ENCODE measurements at places on chromosomes 5 and 9.
A peak's percentile ranks its signal among the peaks of the same experiment; 100 is the strongest.

DNA sequence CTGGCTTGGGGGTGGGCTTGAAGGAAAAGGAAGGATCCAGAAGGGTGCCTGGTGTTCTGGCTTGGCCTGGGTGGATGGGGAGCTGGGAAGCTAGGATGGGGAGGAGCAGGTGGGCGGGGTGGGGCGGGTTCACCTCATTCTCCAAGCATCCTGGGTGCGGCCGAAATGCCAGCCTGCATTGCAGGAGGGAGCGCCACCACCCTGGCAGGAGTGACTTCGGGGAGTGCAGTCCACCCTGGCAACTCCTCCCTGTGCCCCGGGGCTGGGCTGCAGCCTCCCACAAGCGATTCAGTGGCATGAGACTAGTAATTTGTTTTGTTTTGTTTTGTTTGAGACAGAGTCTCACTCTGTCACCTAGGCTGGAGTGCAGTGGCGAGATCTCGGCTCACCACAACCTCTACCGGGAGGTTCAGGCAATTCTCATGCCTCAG lies 5.5 kb downstream of the TTC16 start:
- no peak for DNase-seq

DNA sequence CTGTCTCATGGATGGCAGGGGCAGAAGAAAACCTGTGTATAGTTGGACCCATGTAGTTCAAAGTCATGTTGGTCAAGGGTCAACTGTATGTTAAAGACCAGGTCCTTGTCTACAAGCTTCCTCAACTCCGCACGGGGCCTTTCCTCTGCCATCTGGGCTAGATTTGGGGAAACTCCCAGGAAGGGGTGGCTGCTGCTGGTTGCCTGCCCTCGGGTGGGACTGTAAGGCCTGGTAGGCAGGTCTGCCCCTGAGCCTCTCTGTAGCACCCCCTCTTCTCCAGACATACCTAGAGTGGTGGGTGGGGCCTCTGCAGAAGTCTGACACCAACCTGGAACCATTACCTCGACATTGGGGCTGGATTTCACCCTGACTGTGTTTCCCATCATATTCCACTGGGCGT lies 15.2 kb downstream of the ENHO start:
- no peak for DNase-seq

DNA sequence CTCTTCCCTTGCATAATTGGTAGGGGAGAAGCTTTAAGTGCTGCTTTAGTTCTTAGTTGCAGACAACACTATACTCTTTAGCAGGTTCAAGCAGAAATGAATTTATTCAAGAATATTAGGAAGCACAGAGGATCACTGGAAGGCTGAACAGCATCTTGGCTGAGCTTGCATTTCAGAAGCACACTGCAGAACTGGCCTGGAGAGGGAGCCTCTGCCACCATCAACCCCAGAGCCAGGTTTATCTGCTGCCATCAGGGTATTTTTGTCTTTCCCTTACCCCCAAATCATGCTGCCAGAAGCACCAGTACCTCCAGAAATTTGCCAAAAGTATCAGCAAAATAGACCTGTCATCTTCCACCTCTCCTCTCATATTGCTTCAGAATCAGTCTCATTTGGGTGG lies 440.7 kb downstream of the DMAC1 start:
- no peak for DNase-seq

DNA sequence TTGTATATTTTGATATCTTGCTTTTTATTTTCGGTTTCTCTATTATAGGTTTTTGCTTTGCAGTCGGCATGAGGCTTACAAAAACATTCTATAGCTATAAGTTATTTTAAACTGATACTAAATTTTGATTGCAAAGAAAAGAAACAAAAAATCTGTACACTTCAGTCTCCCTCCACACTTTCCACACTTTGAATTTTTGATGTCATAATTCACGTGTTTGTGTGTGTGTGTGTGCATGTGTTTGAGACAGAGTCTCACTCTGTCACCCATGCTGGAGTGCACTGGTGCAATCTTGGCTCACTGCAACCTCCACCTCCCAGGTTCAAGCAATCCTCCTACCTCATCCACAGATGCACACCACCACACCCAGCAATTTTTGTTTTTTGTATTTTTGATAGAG lies 124.9 kb downstream of the MRPS30 start:
- DNase-seq = no peak

GRCh38 chr9:27990524-27990923 lies 417.2 kb upstream of the C9orf72 start:
- no peak for DNase-seq

GRCh38 chr5:18992264-18992663 lies 995.7 kb downstream of the CDH18 start:
- DNase-seq = no peak

- no peak for DNase-seq
These were observed 4.8 kb upstream of the ALDH1B1 start for GRCh38 chr9:38387751-38388150.

DNA sequence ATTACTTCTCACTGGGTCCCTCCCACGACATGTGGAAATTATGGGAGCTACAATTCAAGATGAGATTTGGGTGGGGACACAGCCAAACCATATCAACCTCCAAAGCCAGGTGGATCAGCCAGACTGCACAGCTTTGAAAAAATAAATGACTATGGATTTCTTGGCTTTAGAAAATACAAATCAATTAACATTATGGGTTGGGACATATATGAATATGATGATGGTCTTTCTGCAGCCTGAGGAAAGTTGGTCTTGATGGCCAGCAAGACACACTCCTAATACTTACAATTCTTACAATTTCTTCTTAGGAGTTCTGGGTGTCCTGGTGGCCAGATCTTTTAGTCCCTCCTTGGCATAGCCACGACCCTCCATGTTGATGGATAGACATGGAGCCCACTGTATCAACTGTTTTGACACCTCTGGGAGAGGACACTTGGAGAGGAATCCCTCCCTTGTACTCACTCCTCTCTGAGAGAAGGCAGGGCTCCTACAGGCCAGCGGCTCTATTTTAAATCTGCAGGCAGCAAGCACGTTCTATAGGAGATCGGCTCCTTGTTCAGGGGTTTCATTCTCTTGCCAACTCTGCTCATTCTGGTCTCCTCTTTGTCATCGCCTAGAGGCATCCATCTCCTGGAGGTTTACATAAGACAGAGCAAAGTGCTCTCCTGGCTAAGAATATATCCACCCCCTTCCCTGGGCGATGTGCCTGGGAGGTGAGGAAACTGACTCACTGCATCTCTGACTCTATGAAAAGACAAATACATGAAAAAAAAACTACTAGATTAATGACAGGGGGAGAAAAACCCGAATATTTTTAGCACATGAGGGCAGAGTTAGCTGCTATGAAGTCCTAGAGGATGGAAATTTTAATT lies 145.9 kb downstream of the CARTPT start:
- DNase-seq = peak; percentile 46

- no peak for DNase-seq
These were observed 13.7 kb downstream of the KCNV2 start for GRCh38 chr9:2730971-2731370.

GRCh38 chr9:134963546-134963945 lies 45.8 kb upstream of the FCN1 start:
- DNase-seq = no peak

GRCh38 chr5:148635321-148636083 lies 18.8 kb downstream of the HTR4 start:
- DNase-seq = no peak

- no peak for DNase-seq
These were observed 96.3 kb upstream of the EQTN start for GRCh38 chr9:27393054-27393846.

- DNase-seq = no peak
These were observed 896 bp downstream of the CMBL start for GRCh38 chr5:10306806-10307205.

DNA sequence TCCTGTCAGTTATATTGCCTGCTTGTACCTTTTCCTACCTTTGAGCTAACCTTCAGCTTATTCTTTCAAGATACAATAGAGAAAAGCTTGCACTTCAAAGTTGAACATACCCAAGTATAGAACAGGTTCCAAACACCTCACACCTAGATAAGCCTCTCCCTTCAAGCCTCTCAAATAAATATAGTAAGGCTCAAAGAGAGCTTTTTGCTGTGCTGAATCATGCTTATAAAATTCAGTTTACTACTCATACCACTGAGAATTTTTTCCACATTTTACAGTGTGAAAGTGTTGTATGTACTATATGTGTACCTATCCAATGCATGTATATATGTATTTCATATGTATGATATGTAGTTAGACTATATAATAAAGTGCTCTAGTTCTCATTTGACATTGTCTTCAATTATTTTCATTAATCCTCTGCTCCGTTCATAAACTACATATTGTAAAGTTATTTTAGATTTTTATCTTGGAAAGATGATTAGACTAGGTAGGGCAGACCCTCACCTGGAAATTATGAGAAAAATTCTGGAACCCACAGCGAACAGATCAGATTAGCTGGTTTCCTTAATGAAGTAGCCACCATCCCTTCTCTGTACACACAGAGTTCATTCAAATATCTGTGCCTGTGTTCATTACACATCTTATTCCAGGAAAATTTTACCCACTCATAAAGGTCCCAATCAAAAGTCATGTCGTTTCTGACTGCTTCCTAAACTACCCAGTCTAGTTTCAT lies 149.2 kb upstream of the RGMB start:
- no peak for DNase-seq

GRCh38 chr9:128863647-128864046 lies 18.1 kb downstream of the KYAT1 start:
- no peak for DNase-seq

DNA sequence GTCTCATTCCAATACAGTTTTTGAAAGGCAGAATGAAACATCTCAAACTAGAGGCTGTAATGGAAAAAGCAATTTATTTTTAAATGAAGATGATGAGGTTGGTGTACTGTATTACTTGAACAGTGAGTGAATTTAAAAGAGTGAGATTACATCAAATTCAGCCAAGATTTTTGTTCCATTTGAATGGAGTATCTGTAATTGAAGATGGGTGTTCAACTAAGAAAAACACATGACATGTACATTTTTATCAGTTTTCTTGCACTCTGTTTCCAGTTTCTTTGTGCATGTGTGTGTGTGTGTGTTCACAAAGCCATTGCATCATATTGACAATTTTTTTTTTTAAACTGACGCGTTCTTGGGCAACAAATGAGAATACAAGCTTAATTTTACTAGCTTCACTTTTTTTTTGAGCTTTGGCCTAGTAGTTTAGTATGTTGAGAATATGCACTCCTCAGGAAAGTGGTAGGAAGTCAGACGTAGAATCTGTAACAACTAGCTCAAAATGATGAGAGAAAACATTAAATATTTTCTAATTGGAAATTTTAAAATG lies 243.5 kb downstream of the MAST4 start:
- DNase-seq = no peak

DNA sequence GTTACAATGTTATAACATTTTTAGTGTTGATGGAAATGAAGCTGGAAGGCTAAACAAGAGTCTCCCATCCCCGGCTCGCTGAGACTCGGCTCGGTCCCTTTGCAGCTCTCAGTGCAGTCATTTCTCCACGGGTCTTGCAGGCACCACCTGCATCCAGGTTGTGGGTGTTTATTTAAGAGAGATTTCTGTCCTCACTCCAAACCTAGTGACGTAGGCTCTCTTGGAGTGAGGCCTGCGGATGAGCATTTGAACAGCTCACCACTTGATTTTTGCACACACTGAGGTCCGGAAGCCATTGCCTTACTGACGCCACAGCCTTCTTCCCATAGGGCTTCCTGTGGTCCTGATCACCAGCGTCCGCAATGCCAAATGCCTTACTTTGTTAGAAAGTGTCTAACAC lies 197.7 kb upstream of the OTULINL start:
- DNase-seq = no peak

GRCh38 chr9:6219981-6220380 lies 4.4 kb downstream of the IL33 start:
- DNase-seq = no peak

DNA sequence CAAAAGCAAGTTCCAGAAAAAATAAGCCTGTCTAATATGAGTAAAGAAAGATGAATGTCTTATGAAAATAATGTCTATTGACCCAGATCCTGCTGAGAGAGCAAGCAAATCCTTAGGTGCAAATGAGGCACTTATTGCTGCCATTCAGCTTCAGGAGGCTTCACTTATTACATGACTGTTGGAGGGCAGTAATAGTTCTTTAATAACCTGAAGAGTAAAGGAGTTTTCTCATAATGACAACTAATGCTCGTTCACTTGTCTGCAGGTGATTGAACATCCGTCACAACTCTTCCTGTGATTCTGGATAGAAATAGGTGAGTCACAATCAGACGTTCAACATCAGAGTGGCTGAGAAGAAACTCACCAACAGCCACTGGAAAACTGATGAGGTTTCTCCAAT lies 58.3 kb downstream of the SPOCK1 start:
- DNase-seq = no peak

DNA sequence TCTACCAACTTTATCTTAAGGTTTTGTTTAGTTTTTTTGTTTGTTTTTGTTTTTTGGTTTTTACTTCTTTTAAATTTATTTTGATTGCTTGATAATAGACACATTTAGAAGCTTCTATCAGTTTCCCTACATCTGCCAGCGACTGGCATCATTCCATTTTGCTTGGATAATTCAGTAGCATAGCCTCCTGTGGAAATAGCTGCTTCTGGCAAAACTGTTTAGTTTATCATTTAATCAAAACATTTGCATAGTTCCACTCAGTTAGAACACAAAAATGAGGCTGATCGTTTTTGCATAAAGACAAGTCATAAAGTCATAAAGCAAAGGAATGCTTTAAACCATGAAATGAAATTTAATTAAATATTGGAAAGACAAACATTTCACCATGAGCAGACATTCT lies 133.7 kb upstream of the NFIL3 start:
- no peak for DNase-seq

- DNase-seq = no peak
These were observed 344.7 kb upstream of the RGMB start for GRCh38 chr5:98428806-98429205.

DNA sequence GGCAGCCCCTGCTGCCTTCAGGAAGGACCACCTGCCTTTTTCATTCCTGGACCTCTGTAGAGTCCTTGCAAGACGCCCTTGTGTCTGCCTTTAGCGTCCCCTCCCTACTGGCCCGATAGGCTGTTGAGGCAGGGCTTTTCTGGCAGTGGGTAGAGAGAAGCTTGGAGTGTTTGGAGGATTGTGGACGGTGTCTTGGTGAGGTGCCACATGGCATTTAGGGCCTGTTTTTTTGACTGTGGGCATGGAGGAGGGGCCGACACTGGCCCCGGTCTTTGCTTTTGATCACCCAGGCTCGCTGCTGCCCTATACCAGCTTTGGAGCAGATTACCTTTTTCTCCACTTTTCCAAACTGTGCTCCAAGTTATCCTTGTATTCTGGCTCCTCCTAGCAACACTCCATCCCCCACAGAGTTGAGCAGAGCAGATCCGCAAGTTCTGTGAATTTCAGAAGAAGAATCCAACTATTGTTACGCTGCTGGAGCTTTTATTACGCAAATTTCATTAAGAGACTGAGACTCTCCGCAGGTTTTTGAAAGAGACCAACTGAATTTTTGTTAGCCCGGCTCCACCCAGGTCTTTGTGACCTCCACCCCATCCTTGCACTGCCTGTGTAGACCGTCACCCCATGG lies 34.8 kb upstream of the PRDM12 start:
- DNase-seq = no peak

GRCh38 chr9:125960626-125961025 lies 213.5 kb downstream of the PBX3 start:
- no peak for DNase-seq

- no peak for DNase-seq
These were observed 851 bp upstream of the ZDHHC12 start for GRCh38 chr9:128724744-128725211.

Data from HS-5 (cell line).